Renal cortex interstitium (tissue), 15 donors: ENCODE measurements at places on chromosomes 2 and 18.
A peak's percentile ranks its signal among the peaks of the same experiment; 100 is the strongest.

DNA sequence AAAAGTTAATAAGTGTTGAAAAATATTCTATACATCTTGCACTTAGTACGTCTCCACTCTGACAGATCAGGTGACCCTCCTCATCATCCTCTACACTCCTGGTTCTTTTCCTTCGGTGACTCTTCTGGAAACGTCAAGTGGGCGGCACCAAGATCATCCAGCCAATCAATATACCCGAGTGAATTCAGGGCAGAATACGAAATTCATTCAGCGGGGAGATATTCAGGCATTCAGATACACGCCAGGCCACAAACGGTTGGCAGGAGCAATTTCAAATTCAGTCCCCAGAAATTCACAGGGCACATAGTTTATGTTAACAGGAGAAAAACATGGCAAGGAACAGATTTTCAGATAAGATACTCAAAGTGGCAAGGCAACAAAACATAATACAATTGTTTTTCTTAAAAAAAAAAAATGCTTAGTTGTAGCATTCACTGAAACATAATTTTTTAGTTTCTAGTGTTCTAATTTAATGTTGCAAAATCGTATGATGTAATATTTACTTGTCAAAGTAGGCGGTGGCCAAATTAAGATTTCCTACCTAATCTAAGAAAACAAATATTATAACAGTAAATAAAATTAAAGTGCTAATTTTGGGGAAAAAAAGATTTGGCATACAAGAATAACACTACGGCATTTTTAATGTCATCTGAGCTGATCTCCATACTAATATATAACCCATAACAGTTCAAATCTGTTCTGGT lies 4.2 kb downstream of the CLK1 start:
- no peak for DNase-seq

DNA sequence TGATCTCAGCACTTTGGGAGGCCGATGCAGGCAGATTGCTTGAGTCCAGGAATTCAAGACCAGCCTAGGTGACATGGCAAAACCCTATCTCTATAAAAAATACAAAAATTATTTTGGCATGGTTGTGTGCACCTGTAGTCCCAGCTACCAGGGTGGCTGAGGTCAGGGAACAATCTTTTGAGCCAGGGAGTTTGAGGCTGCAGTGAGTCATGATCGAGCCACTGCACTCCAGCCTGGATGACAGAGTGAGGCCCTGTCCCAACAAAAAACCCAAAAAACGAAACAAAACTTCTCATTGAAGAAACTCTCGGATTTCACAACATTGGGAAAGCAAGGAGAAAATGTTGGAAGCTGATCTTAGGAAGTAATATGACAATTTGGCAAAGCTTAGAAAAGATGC lies 317.3 kb upstream of the MGAT5 start:
- no peak for DNase-seq

GRCh38 chr2:2173633-2174032 lies 157.4 kb downstream of the MYT1L start:
- DNase-seq, result no peak

DNA sequence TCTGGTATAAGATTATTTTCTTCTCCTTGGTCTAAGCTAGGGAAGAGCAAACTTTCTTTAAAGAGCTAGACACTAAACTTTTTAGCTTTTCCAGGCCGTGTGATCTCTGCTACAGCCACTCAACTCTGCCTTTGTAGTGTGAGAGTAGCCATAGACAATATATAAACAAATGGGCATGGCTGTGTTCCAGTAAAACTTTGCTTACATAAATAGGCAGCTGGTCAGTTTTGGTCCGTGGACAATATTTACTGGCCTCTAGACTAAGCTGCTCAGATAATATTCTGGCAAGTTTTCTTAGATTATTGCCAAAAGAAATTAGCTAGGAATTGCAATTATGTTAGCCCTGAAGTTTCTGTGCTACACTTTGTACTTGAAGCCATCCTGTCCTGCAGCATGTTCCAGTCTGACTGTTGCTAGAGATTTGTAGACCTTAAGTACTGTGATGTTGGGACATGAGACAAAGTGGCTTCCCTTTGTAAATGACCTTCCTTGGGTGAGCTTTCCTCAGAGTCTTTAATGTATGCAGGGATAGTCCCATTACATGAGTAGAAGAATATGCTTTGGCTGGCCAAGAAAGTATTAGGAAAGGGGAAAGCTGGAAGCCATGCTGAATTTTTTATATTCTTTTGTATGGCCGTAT lies 126.9 kb downstream of the SOX11 start:
- no peak for DNase-seq

- DNase-seq, result no peak
Observed at GRCh38 chr18:22974707-22975106, 41.6 kb downstream of the RBBP8 start.

DNA sequence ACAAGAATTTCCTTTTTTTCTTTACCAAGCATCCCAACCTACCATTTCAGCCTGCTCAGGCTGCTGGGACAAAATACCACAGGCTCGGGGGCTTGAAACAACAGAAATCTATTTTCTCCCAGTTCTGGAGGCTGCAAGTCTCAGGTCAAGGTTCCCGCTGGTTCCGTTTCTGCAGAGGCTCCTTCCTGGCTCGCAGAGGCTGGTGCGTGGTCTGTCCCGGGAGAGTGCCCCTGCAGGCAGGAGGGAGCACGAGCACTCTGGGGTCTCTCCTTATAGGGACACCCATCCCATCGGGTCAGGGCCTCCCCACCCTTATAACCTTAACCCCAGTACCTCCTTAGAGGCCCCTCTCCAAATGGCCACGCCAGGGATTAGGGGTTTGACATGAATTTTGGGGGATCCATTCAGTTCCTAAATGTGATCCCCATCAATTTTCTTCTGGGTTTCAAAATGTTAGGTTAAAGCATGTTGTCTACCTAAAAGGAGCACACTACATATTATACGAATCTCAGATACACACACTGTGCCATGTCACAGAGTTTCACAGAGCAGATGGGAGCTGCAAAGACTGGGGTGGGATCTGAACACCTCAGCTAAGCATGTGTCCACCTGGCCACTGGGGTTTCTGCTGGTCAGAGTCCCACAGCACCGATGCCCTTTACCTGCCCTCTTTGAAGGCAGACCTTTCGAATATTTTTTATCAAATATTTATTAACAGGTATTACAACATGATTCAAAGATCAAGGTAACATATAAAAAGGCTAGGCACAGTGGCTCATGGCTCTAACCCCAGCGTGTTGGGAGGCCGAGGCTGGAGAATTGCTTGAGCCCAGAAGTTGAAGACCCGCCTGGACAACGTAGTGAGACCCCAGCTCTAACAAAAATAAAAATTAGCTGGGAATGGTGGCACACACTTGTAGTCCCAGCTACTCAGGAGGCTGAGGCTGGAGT lies 17.6 kb upstream of the ADI1 start:
- peak; percentile 36 for DNase-seq

- DNase-seq, result no peak
Observed at GRCh38 chr2:100113990-100114433, 28.4 kb downstream of the AFF3 start.

- DNase-seq, result no peak
Observed at GRCh38 chr18:76467371-76468190, 27.5 kb downstream of the ZNF516 start.

DNA sequence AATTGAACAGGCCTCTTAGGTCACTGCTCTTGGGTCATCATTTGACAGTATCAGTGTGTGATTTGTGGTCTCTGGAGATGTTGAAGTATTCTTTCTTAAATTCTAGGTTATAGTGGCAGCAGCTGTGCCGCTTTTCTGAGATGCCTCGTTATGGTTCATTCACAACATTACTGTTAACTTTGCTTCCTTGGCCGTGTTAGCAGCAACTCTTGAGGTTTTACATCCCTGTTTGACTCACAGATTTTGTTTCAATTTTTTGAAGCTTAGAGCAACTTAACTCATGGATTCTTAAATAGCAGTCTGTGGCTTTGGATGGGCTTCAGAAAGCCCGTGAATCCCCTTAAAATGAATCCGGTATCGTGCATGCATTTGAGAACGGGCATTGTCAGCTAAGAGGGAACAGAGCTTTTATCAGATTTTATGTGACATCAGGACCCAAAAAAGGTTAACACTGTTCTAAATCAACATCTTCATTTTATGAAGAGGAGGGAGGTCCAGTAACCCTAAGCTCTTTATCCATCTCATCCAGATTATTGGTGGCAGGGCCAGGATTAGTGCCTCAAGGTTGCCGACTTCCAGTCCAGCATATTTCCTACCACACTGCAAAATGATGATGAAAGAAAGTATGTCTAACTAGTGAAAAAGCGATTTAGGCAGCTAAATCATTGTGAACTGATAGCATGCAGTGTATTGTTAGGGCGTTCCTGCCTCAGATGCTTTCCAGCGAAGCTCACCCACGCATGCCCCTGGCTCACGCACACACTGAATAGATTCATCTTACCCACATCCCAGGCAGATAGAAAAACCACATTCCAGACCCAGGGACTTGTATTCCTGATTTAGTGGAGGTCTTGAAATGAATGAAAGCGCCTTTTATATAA lies 5.1 kb downstream of the TRIB2 start:
- no peak for DNase-seq

DNA sequence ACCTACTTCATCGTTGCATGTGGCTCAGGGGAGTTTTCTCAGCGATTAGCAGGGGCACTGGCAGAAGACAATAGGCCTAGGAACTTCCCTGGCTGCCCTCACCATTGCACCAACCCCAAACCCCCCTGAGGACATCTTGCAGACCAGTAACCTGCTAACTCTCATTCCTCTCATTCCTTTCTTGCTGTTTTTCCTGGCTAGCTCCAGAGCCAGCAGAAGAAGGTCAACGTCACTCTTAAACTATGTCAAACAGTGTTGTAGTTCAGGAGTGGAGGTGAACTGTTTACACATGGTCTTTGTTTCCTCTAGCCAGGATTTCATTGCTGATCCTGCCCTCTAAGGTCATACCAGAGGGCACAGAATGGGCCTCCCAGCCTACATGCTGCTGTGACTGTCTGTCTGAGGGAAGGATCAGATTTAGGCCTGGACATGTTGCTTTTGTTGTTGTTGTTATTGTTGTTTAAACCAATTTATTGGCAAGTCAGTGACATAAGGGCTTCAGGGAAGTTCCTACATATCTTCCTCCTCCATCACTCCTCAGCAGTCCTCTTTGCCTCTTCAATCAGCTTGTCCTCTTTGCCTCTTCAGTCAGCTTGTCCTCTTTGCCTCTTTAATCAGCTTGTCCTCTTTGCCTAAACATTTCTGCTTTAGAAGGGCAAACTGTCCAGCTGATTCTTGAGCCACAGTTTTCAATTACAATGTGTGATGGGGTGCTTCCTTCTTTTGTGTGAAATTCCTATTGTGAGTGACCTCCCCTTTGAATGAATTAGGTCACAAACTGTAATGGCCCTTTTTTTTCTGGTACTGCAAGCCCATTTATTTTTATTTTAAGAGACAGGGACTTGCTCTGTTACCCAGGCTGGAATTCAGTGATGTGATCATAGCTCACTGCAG lies 471.9 kb upstream of the TNP1 start:
- DNase-seq, result peak; percentile 48

GRCh38 chr2:209505410-209505809 lies 81.6 kb downstream of the MAP2 start:
- no peak for DNase-seq

DNA sequence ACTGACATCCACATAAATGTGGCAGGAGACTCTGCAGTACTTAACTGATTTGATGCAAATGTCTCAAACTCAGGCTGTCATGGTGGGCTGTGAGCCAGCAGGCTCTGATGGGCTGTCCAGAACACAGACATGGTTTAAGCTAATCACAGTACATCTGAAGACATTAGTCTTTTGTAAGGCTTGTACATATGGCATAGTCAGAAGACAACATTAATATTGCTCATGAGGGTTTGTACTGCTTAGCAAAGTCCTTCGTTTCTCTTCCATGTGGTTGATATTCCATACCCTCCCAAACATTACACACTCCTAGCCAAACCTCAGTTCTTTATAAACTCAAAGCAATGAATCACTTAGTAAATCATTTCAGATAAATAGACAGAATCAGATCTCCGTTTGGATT lies 330.6 kb downstream of the RND3 start:
- no peak for DNase-seq

GRCh38 chr2:170213651-170214050 lies 35.7 kb downstream of the MYO3B start:
- DNase-seq, result no peak

GRCh38 chr2:174148833-174149232 lies 99.5 kb downstream of the OLA1 start:
- DNase-seq, result no peak

DNA sequence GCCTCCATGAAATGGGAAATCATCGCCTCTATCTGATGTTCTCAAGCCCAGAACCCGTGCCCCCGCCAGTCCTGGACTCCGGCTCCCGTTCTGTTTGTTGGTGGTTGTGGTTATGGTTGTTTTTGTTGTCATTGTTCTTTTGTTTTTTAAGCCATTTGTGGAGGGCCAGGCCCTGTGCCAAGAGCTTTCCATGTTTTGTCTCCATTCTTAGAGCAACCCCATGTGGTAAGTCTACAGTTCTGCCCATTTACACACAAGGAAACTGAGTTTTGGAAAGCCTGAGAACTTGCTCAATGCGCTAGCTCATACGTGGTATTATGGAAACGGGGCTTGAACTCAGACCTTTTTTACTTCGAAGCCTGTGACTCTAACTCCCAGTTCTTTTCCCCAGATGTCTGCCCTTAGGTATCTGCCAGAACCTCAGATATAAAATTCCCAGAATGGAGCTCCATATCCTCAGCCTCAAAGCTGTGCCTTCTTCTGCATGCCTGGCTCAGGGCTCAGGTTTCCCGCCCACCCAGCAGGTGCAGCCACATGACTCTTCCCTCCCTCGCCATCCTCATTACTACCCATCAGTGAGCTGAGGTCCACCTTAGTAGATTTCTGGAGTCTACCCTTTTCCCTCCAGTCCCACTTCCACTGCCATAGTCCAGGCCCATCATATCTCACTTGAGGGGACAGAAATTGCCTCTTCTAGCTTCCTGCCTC lies 194.1 kb downstream of the KLHL29 start:
- DNase-seq, result no peak

DNA sequence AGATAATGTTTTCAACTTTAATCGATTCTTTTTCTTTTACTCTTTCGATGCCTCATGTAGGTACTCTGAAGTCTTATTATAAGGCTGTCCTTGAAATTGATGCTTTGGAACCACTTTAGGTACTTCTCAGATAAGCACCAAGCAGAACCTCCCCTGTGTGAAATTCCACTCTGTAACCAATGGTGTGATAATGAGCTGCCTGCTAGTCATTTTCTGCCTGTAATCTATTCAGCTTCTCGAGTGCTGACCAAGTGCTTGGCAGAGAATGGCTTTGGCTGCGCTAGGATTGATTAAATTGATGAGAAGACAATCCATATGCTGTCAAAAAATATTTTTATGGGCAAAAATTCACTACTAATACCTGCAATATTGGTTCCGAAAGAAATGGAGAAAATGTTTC lies 132.1 kb upstream of the STON1 start:
- no peak for DNase-seq

DNA sequence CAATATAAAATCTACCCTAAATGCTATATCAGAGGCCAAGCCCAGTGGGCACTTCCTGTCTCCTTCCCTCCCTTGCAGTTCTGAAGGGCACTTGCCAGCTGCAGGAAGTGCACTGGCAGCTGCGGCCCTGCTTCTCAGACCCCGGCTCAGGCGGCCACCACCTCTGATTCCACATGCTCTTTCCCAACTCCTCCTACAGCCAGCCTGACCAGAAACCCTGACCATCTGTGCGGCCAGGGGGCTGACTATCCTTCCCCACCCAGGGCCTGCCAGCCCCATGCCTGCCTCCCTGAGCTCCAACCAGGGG lies 88.6 kb downstream of the ZBTB7C start:
- DNase-seq, result no peak

- no peak for DNase-seq
Observed at GRCh38 chr2:213627835-213628460, 343.7 kb downstream of the SPAG16 start.

GRCh38 chr2:153110486-153110885 lies 368.1 kb downstream of the RPRM start:
- DNase-seq, result no peak

GRCh38 chr2:10284108-10284870 lies 18.4 kb upstream of the HPCAL1 start:
- DNase-seq, result no peak
